ENCODE measurements at places on chromosomes 7 and 10. TPM values are rescaled to one million over a fixed set of nuclear protein-coding genes. Genes with fewer than 3 reads are reported as not detected.
A peak's percentile ranks its signal among the peaks of the same experiment; 100 is the strongest.

DNA sequence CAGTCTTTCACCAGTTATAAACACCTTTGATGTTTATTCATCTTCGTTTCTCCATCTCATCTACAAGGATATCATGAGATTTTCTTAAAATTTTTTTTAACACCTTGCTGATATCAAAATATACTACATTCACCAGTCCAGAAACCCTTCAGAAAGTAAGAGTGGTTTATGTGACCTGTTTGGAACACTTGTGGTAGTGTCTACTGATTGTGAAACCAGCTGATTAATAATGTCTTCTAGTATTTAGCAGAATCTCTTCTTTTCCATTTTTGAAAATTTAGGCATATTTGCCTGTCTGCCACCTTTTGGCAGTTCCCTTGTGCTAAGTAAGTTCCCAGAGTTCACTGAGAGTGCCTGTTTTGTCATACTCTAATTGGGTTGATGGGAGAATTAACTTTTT is 18.5 kb downstream of the DLD start:
- no peaks in the 10 kb centered on the region for H3K27me3 ChIP-seq
- no peak overlapping the region for H3K4me3 ChIP-seq
- H3K27ac ChIP-seq: no peak overlapping the region
- H3K36me3 ChIP-seq: peaks cover 3% of the 10 kb centered on the region
- no peaks in the 10 kb centered on the region for H3K4me1 ChIP-seq
- DNase-seq: no peak

DNA sequence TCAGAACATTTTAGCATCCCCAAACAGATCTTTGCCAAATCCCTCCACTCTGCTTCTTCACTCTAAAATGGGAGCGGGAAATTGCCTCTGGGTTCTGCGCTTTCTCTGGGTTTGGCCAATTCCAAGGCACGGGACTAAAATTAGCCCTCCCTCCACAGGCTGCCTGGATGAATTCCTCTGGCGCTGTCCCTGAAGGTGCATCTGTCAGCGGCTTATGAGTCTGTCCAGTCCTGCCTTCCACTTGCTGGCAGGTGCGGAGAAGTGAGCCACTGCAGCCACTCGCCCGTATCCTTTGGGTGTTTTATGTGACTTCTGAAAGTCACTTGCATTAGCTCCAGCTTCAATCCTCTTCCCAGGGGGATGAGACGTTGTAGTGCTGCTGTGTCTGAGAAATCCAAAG is 121.6 kb downstream of the SH2D4B start:
- H3K27me3 ChIP-seq: no peaks in the 10 kb centered on the region
- H3K4me3 ChIP-seq: no peak overlapping the region
- no peak overlapping the region for H3K27ac ChIP-seq
- peaks cover 6% of the 10 kb centered on the region for H3K4me1 ChIP-seq

DNA sequence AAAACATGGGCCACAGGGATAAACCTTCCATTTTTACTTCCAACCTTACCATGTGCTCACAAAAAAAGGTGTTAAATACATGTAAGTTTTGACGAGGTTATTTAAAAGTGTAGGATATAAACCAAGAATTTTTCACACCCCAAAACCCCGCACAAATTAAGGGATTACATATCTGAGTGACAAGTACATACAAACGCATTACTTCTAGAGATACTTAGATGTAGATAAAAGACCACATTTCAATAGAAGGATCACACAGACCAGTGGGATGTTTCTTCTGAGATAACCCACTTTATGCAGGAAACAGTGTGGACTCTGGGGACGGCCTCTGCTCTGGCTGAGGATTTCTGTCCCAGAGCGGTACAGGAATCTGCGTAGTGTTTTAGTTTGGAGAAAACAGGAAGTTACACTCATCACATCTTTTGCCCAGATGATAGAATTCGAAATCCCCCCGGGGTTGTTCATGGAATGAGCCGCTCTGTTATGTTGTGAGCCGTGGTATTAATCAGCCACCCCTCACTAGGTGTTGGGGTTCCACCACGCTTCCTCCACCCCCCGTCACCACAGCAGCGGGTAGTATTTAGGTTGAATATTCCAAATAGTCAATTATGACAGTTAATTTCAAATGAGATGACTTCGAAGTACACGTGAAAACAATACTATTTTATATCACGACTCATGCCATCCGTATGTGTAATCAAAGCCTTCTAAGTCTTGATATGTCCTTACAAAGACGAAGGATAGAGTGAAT is 1.3 kb upstream of the CUL1 start:
- DNase-seq: no peak
- peak overlapping the region; percentile 88 for H3K4me3 ChIP-seq
- no peaks in the 10 kb centered on the region for H3K36me3 ChIP-seq
- H3K27ac ChIP-seq: peak overlapping the region; percentile 60
- H3K27me3 ChIP-seq: no peaks in the 10 kb centered on the region

GRCh38 chr10:122878799-122879338 is 512 bp downstream of the FAM24B start:
- peak overlapping the region; percentile 52 for H3K4me3 ChIP-seq
- H3K36me3 ChIP-seq: peaks cover 1% of the 10 kb centered on the region
- peaks cover 16% of the 10 kb centered on the region for H3K4me1 ChIP-seq
- H3K27ac ChIP-seq: peak overlapping the region; percentile 90
- no peak for DNase-seq

PNLIPRP1 gene
- not detected for total RNA-seq

DIP2C gene
- 11.4 TPM for total RNA-seq

- no peaks in the 10 kb centered on the region for H3K27me3 ChIP-seq
- no peak for DNase-seq
- no peaks in the 10 kb centered on the region for H3K36me3 ChIP-seq
- no peaks in the 10 kb centered on the region for H3K4me1 ChIP-seq
- no peak overlapping the region for H3K27ac ChIP-seq
These were observed 55.7 kb upstream of the RELN start for GRCh38 chr7:104045183-104045582.

CLEC5A gene
- not detected for total RNA-seq

DNA sequence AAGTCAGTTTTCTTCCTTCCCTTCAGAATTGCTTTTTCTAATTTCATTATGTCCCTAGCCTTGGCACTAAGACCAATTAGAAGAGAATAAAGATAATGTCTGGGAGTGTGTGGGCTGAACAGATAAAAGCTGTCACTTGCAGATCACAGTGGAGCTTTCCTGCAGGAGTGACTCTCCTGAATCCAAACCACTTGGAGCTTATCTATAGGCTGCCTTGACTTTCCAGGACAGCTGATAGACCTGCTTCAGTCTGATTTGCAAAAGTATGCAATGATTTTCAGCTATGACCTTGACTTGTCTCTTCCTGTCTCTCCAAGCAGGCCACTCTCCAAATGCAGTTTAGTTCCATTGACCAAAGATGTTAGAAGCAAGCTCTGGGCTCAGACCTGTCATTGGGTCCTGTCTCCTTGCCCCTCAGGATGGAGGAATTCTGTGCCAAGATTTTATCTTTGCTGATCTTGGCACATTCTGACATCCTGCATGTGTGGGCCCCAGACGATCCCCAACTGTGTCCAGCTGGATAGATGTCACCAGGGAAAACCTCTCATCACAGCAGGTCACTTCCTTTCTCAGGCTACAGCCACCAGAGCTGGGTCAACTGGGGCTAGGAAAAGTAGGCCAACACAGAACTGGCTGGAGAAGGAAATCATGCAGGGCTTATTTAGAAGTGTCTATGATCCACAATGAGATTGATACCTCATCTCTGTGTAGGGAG is 120.9 kb upstream of the ZNF438 start:
- no peaks in the 10 kb centered on the region for H3K36me3 ChIP-seq
- no peaks in the 10 kb centered on the region for H3K27me3 ChIP-seq
- DNase-seq: no peak
- H3K4me1 ChIP-seq: no peaks in the 10 kb centered on the region

- no peak overlapping the region for H3K27ac ChIP-seq
- no peak for DNase-seq
- no peaks in the 10 kb centered on the region for H3K36me3 ChIP-seq
- no peaks in the 10 kb centered on the region for H3K4me1 ChIP-seq
These were observed 127.1 kb upstream of the TNS3 start for GRCh38 chr7:47709051-47709450.

DNA sequence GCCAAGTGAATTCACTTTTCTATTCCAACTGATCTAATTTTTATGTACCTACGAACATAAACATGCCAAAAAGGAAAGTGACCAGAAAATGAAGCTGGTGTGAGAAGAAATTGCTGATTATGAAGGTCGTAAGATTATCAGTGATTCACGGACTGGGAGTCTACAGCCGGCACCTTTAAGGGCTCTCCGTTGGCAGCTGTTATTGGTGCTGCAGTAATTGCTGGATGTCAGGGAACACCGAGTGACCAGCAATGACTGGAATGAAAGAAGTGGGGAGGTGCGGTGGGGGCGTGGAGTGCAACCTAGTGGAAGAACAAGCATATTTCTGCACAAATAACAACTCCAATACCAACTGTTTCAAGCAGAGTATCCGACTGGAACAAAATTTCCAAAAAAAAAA is 109.8 kb upstream of the TARP start:
- H3K36me3 ChIP-seq: no peaks in the 10 kb centered on the region
- DNase-seq: no peak
- H3K27ac ChIP-seq: no peak overlapping the region
- H3K4me3 ChIP-seq: no peak overlapping the region
- H3K4me1 ChIP-seq: no peaks in the 10 kb centered on the region

CNTNAP2 gene
- total RNA-seq: 42.5 TPM

GRCh38 chr7:73737491-73738219 is 947 bp downstream of the ABHD11 start:
- H3K27me3 ChIP-seq: no peaks in the 10 kb centered on the region
- peak overlapping the region; percentile 100 for H3K27ac ChIP-seq
- DNase-seq: no peak
- H3K36me3 ChIP-seq: peaks cover 9% of the 10 kb centered on the region

AGR3 gene
- 3.1 TPM for total RNA-seq

DNA sequence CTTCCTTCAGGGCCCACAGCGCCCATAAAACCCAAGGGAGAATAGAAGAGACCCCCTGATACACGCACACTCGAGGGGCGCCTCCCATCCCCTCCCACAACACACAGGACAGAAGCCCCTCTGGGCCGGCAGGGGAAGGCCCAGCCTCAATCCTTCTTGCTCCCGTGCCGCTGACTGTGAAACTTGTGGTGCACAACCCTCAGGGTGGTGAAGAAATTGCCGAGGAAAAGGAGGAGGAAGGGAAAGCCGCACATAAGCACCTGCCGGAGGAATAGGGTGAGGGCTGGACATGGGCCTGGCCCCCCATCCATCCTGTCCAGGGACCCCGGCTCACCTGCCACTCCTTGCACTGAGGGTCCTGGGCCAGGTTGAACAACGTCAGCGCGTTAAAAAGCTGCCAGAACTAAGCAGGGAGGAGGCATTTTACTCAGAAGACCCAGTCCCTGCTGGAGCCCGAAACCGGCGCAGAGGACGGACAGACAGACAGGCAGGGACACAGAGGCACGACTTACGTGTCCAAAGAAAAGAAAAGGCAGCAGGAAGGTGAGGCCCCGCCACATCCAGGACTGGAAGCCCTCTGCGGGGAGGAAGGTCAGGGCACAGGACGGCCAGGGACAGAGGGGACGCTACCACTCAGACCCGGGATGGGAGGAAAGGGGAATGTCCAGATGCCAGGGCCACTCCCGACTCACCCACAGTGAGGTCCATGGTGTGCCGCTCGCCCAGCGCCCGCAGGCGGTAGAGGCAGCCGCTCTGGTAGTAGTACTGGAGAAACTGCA is 7.2 kb downstream of the TMEM120A start:
- H3K27me3 ChIP-seq: no peaks in the 10 kb centered on the region
- H3K36me3 ChIP-seq: peaks cover 3% of the 10 kb centered on the region
- H3K4me1 ChIP-seq: peaks cover 32% of the 10 kb centered on the region
- no peak for DNase-seq

PILRA gene
- total RNA-seq: not detected

- H3K4me1 ChIP-seq: peaks cover 18% of the 10 kb centered on the region
- H3K36me3 ChIP-seq: peaks cover 2% of the 10 kb centered on the region
- DNase-seq: no peak
These were observed 14.7 kb downstream of the TMEM60 start for GRCh38 chr7:77783545-77783944.

GRCh38 chr7:77866786-77867536 is 68.4 kb downstream of the PHTF2 start:
- H3K36me3 ChIP-seq: no peaks in the 10 kb centered on the region
- H3K27me3 ChIP-seq: no peaks in the 10 kb centered on the region
- peak; percentile 12 for DNase-seq
- peak overlapping the region; percentile 72 for H3K27ac ChIP-seq
- H3K4me1 ChIP-seq: peaks cover 32% of the 10 kb centered on the region
- H3K4me3 ChIP-seq: no peak overlapping the region

- H3K4me3 ChIP-seq: no peak overlapping the region
- no peaks in the 10 kb centered on the region for H3K27me3 ChIP-seq
- H3K4me1 ChIP-seq: no peaks in the 10 kb centered on the region
- no peaks in the 10 kb centered on the region for H3K36me3 ChIP-seq
These were observed 28.4 kb downstream of the BMPER start for GRCh38 chr7:33933611-33934281.

DNA sequence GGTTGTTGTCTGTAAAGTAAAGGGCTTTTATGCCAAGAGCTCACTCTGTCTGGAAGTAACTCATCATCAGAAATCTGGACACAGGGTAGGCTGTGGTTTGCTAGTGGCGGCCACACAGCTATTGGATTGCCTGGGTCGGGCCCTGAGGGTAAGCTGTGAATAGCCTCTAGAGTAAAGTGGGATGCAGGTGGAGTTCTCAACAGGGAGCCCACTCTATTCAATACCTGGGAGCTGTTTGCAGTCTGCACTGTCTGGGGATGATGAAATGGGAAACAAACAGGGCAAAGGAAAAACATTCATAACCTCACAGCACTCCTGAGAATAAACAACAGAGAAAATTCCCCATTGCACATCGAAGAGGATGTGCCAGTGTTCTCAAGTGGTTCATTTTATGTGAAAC is 582.6 kb downstream of the CALN1 start:
- no peaks in the 10 kb centered on the region for H3K4me1 ChIP-seq
- no peak overlapping the region for H3K4me3 ChIP-seq
- no peaks in the 10 kb centered on the region for H3K27me3 ChIP-seq

DNA sequence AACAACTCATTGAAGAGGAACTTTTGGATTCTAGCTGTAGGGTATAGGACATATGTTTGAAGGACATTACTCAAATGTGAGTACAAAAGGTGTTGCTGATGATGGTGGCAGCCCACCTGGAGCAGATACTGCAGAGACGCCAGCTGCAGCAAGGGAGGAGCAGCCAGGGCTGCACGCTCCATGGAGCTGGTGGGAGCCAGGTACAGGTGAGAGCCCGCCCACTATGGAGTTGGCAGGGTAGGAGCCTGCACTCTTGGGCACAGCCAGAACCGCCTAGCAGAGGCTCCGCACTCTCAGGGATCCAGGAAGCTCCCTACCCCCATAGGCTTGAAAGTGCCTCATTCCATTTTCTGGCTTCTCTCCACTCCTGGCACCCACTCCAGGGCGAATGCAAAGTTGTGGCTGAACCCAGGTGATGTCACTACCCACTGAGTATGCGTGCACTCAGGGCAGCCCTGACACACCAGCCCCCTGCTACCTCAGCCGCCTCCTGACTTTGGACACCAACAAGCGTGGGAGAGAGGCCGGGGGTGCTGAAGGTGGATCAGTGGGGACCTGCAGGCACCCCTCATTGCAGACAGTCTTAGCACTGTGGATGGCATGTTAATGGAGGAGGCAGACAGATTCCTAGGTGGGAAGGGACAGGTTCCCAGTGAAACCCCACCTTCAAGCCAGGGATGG is 761.1 kb downstream of the IPMK start:
- H3K27me3 ChIP-seq: no peaks in the 10 kb centered on the region
- DNase-seq: no peak
- no peak overlapping the region for H3K27ac ChIP-seq
- no peaks in the 10 kb centered on the region for H3K36me3 ChIP-seq

- no peaks in the 10 kb centered on the region for H3K36me3 ChIP-seq
- H3K27ac ChIP-seq: no peak overlapping the region
- no peaks in the 10 kb centered on the region for H3K4me1 ChIP-seq
- H3K27me3 ChIP-seq: no peaks in the 10 kb centered on the region
- no peak for DNase-seq
- H3K4me3 ChIP-seq: no peak overlapping the region
These were observed 153.8 kb upstream of the KAT6B start for GRCh38 chr10:74672430-74673165.
